Activated naive CD8-positive, alpha-beta T cell treated with anti-CD3 and anti-CD28 coated beads, Interleukin-2, amount 10 ng/mL, durations not matched to agents 7 days and 5 days (primary cell): ENCODE measurements at places on chromosomes 11 and 22.

DNA sequence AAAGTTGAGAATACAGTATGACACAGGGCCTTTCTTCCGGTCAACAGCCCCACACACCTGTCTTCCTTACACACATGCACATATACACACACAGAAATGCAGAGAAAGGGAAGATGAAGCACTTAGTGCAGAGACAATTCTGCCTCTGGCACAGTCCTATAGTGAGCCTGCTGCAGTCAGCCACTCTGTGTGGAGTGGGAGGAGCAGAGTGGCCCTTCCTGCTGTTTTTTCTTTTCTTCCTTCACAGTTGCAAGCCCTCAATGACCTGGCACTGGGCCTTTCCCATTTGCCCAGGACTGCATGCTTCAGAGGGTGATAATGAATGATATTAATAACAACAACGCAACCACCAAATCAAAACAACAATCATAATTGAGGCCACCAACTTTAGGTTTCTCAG is 527.0 kb upstream of the B3GAT1 start:
- DNase-seq = no peak

DNA sequence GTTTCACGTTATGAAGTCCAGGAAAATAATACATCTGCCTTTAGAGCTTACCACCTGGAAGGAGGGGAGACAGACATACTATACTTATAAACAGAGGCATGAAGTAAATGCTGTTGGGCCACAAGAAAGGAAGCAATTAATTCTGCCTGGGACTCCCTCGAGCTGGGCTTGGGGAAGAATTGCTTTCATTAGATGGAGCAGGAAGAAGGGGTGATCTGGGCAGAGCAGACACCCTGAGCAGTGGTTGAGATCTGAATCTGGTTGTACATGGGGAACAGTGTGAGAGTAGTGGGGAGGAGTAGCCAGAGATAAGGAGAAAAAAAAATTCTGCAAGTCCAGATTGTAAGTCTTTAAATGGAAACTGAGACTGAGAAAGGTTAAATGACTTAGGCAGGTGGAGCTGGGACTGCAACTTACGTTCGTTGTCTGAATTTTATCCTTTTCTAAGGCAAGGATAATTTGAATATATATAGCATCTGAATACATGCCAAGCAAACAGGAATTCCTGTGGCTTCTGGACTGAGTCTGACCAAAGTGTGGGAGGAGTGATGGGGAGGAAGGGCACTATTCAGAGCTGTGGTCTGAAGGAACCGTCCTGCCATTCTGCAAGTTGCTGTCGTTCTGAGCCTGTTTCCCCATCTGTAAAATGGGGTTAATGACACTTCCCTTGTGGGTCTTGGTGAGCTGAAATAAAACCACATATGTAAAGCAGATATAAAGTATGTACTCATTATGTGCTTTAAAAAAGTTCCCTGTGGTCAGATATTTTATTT is 7.9 kb downstream of the NCAM1 start:
- DNase-seq = no peak

GRCh38 chr22:42343121-42343454 is 72.6 kb upstream of the TCF20 start:
- no peak for DNase-seq

GRCh38 chr11:17581036-17581731 is 34.1 kb downstream of the OTOG start:
- DNase-seq = no peak

- DNase-seq = no peak
Observed at GRCh38 chr22:35451592-35451991, 51.7 kb downstream of the MCM5 start.

GRCh38 chr11:115183830-115184229 is 320.4 kb downstream of the CADM1 start:
- DNase-seq = no peak
